ENCODE measurements at places on chromosomes 11 and 22.

DNA sequence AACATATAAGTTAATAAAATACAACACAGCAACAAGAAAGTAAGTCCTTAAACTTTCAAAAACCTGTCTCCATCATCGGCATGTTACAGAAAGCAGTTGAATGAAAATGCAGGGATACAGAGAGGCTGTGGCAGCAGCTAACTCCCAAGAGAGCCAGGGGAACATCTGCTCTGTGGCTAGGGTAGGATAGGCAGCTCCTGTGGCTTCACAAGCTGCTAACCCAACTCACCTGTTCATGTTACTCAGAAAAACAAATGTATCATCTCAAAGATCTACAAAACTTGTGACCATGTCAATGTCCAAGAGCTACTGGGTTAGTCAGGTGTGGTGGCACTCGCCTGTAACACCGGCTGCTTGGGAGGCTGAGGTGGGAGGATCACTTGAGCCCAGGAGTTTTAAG, 15.2 kb upstream of the PLAAT3 start:
- DNase-seq = no peak

- DNase-seq = no peak
Observed at GRCh38 chr11:131533998-131534397, 163.6 kb downstream of the NTM start.

DNA sequence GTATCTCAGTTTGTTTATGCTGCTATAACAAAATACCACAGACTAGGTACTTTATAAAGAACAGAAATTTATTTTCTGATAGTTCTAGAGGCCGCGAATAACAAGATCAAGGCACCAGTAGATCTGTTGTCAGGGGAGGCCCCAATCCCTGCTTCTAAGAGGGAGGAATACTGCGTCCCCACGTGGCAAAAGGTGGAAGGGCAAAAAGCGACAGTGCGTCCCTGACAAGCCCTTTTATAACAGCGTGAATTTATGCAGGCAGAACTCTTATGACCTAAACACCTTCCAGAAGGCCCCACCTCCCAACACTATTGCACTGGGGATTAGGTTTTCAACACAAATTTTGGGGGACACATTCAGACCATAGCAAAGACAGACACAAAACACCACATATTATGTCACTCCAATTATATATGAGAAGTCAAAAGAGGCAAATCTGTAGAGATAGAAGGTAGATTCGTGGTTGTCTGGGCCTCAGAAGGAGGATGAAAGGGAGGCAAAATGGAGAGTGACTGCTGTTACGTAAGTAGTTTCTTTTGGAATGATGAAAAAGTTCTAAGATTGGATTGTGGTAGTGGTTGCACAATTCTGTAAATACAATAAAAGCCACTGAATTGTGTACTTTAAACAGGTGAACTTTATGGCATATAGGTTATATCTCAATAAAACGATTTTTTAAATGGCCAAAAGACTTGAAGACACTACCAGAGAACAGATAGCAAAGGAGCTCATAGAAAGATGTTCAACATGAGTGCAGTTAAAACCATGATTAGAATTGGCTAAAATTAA, 30.1 kb upstream of the TNRC6B start:
- no peak for DNase-seq

DNA sequence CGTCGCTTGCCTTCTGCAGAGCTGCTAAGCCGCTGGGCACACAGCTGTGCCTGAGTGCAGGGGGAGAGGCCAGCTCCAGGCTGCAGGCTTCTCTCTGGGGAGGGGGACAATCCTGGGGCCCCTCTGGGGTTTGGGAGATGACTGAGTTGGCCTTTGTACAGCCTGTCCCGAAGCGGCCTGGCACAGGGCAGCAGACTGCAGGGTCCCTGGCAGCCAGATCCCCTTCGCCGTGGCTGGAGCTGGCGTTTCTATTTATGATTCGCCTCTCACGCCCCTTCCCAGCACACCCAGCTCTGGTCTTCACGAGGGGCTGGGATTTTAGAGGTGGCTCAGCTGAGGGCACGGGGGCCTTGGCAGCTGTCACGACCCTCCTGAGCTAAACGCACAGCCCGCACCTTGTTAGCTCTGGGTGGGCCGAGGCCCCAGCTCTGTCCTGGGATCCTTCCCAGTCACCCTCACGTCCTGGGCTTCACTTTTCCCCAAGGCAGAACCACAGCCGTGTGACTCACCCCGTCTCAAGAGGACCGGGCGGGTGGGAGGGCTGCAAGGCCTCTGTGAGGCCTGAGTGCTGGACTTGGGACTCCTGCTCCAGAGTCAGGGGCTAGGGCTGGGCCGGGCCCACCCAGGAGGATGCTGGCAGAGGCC, 18.4 kb downstream of the OSBPL5 start:
- DNase-seq = no peak

DNA sequence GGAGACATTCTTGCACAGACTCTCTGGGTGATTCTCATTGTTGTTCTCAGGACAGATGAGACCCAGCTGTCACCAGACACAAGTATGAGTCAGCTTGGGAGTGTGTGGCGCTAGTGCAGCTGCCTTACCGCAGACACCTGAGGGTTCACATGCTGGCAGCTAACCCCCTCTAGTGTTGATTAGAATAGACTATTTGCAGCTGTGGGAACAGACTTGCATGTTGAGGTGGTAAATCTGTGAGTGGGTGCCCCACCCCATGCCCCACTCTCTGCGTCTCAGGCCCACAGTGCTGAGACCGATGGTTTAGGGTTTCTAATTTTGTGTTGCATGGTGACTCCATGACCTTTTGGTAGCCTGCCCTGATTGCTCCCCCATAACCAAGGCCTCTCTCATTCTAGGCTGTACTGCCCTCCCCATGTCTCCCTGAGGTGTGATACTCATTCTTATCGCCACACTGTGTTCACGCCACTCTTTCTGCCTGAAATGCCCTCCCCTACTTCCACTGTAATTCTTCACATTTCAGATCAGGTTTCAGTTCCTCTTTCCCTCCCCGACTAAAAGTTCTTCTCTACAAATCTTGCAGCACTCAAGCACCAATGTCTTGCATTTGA, 73.7 kb upstream of the KIRREL3 start:
- peak; percentile 57 for DNase-seq

GRCh38 chr11:29310725-29311342, 706.0 kb downstream of the KCNA4 start:
- DNase-seq = no peak

- DNase-seq = no peak
Observed at GRCh38 chr11:109854731-109855130, 238.5 kb upstream of the ZC3H12C start.

DNA sequence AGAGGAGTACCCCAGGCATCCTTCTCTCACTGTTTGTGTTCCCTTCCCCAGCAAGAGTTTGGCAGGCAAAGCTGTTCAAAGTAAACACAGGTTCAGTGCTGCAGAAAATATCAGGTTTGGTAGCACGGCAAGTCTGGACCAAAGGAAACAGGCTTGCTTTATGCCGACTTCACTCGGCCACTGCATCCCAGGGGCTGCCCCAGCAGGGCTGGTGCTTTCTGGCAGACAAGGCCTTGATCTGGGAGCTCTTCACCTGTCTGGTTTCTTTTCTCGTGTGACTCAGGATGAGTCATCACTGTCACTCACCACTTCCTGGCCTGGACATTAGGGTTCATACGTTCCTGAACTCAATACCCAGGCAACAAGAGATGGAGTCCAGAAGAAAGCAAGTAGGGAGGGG, 52.6 kb upstream of the NAV2 start:
- no peak for DNase-seq

GRCh38 chr11:95254716-95255115, 23.7 kb upstream of the SESN3 start:
- no peak for DNase-seq

GRCh38 chr22:19843857-19844376, 10.8 kb downstream of the GNB1L start:
- no peak for DNase-seq

DNA sequence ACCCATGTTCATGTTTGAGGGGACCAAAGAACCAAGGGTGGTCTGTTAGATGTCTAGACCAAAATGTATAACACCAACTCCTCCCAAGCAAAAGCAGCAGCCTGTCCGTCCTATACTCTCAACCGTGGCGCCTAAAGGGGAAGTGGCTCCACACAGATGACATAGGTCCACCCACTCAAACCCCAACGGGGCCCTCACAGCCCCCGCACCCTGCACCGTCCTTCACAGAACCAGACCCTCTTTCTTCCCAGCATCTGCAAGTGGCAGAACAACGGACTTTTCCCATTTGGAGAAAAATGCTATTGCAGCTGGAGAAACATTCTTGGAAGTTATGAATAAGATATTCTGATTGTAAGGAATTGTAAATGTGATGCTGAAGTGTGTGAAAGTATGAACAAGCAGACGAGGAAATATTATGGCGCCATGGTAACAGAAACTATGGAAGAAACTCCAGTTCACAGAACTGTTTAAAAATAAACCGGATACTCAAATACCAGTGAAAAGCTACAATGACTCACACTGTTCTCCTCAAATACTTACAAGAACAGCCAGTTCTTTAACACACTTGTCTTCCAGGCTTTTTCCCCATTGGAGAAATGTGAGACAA, 76.5 kb upstream of the ARFGAP3 start:
- DNase-seq = no peak

DNA sequence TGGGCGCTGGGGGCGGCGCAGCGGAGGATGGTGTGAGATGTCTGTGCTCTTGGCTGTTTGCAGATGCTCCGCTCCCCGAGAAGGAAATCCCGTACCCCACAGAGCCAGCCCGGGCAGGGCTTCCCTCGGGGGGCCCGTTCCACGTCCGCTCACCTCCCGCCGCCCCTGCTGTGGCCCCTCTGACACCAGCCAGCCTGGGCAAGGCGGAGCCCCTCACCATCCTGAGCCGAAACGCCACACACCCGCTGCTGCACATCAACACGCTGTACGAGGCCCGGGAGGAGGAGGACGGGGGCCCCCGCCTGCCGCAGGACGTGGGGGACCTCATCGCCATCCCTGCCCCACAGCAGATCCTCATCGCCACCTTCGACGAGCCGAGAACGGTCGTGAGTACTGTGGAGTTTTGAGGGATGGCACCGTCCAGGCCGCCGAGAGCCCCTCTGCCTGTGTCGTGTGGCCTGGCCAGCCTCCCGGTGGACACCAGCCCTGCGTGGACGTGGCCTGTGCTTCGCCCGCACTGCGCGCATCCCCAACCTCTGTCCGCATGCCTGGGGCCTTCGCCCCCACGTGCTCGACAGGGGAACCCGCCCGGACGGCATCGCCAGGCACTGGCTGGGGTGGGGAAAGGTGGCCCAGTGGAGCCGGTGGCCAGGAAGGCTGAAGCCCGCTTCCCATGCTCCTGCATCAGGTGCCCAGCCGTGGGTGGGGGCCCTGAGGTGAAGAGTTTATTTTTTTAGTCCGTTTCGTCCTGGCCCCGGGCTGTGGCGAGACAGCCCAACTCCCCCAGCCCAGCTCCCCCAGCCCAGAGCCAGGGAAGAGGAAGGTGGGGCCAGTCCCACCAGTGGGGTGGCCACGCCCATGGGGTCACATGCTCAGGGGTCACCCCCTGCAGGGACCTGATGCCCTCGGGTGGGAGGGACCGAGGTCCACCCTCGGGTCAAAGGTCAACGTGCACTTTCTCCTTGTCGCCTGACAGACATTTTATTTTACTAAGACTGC, 6.5 kb upstream of the TRABD start:
- no peak for DNase-seq

GRCh38 chr11:7421136-7421535, 64.2 kb upstream of the OLFML1 start:
- DNase-seq = no peak

DNA sequence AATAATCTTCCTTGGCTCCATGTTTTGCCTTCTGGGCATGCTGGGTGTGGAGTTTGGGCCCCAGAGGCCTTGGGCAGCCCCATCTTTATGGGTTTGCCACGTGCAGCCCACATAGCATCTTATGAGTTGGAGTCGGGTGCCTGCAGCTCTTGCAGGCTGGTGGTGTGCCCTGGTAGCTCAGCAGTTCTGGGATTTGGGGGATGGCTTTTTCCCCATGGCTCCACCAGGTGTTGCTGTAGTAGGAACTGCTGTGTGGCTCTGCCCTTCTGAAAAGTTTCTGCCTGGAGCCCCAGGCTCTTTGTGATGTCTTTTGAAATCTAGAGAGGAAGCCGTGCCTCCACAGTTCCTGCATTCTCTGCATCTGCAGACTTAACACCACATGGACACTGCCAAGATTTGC, 16.8 kb downstream of the EED start:
- DNase-seq = no peak

- no peak for DNase-seq
Observed at GRCh38 chr11:69830086-69830485, 10.9 kb upstream of the FGF3 start.

- DNase-seq = no peak
Observed at GRCh38 chr11:114586797-114587196, 8.8 kb downstream of the NXPE4 start.

DNA sequence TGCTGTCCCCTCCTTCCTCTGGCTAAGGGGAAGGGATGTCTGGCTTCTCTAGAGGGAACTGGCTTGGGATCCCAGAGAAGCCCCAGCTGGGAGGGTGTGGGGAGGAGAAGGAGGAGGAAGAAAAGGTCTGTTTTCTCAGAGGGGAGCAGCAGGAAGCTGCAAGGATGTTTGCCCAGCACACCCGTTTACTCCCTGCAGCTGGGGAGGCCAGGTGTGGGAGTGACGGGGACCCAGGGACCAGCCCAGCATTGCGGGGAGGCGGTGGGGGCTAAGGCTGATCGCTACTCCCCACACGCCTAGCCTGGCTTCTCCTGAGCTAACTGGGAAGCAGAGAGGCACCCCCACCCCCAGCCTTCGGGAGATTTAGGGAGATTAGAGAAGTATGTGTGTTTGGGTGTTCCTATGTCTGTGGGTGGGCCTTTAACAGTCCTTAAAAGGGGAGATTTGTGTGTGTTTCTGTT, 3.9 kb downstream of the CREB3L1 start:
- DNase-seq = no peak

DNA sequence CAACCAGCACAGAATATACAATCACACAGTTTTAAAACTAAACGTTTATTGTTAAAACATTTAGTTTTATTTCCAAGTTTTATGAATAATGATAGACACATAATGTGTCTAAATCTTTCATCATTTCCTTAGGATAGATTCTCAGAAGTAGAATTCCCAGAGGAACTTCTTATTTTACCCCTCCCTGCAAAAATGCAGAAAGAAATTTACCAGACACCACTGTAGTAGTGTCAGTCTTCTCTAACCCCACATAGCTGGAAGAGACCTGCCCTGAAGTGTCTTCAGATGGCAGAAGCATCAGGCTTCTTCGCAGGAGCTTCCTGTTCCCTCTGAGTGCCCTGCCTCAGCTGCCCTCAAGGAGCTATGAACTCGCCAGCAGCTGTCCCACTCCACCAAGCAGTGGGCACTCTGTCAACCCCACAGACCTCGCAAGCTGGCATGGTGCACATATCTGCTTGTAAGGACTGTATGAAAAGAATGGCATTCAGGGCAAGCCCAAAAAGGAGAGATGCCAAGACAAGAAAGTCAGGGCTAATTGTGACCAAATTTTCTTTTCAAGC, 28.5 kb upstream of the PAK1 start:
- no peak for DNase-seq

- no peak for DNase-seq
Observed at GRCh38 chr11:132579634-132580327, 952.5 kb downstream of the OPCML start.

GRCh38 chr11:65298131-65298535, 16.5 kb upstream of the CDC42EP2 start:
- no peak for DNase-seq

GRCh38 chr11:129613071-129613470, 202.6 kb upstream of the TMEM45B start:
- DNase-seq = no peak

- DNase-seq = no peak
Observed at GRCh38 chr22:23216461-23217170, 36.3 kb downstream of the BCR start.

GRCh38 chr22:36391638-36392037, 3.9 kb upstream of the MYH9 start:
- DNase-seq = no peak

- DNase-seq = no peak
Observed at GRCh38 chr11:65416841-65417701, 5.5 kb upstream of the NEAT1 start.

Measured in NCI-H187 treated with DMSO at 0.1 percent for 48 hours (cell line).